ENCODE measurements at places on chromosomes 5 and 9.

DNA sequence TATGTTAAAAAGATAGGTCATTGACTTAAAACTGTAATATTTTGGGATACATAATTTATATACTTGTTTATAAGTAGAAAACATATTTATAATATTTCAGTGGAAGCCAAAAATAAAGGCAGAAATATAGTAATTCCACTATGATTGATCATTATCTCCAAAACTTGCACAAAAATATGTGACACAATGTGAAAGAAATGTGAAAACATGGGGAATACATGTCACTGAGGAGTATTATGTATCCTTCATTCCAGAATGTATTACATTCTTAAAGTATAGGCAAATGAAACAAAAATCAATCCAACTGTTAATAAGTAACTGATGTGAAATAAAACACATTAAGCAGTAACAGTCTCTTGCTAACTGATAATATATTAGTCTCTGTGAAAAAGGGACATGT is 236.7 kb downstream of the CDH18 start:
- DNase-seq = peak; percentile 10

DNA sequence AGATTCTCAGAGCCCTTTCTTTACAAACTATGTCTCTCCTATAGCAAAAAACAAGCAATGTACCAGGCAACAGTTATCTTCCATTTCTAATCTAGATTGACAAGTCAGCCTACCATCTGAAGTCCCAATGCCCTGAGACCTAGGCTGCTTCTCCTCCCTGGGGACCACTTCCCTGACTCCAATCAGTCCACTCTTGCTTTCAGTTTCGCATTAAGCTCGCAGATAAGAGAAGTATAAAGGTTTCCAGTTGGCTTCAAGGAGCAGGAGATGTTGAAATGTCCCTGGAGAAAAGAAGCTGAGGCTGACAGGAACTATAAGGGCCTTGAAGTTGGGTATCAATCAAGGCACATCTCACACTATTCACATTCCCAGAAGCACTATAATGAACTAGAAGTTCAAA is 32.3 kb downstream of the ERP44 start:
- DNase-seq = peak; percentile 27

DNA sequence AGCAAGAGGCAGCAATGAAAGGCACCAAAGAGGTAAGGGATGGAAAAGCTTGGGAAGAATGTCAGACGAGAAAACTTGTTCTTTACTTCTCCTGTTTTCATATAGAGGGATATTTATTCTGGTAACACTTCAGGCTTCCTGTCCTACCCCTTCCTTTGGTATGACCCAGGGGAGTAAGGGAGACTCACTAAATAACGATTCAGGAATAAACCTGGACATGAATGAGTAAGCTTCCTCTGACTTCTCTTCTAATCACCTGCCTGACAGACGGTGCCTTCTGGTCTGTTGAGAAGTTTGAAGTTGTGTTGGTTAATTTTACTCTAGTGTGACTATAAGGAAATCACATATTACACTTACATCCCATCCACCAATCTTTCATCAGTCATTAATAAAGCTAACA is 461.2 kb downstream of the CDH12 start:
- no peak for DNase-seq

DNA sequence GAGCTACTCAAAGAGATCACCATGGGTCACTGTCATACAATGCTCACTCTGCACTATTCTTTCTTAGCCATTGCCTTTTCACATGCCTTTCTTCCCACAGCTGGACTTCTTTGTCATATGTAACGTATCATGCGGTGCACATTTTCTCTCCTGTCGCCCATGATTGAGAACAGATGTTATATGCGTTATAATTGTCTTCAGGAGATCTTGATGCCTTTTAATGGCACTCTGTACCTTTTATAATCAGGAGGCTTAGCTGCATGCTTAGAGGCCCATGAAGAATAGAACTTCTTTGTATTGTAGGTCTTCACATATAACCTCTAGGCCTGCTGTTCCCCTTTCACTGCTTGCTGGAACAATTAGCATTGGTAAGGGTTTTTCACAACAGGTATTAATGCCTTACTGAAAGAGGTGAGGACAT is 436.1 kb downstream of the CDH10 start:
- DNase-seq = no peak

DNA sequence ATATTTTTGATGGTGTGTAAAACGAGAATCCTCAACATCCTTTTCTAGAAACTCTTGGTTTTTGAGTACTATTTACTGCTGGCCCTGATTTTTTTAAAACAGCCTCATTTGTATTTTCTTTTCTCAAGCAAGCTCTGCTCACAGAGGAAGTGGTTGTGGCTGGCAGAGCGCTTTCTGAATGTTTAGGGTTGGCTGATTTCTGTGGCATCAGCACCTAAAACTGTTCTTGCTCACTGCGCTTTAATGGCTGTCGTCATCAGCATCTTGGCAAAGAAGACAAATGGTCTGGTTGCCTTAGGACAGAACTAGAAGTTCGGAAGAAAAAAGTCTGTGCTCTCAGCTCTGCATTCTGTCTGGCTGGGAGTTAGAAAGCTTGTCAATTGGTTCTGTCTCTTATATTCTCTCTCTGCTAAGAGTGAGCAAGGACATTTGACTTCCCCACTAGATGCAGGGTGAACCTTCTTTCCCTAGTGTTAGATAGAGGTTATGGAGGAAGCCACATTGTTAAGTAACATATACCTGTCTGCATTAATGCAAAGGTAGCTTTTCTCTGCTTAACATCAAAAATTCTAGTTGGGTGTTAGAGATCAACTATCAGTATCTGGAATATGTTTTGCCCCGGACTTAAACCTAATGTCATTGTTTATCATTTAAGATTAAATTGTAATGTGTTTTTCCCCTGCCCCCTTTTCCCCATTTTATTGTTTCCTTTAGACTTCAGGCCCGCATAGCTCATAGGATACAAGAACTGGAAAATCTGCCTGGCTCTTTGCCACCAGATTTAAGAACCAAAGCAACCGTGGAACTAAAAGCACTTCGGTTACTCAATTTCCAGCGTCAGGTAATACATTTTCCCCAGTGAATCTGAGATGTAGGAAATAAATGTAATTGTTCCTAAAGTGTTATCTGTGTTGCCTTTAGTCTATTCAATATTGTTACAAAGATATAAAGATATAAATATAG is 39.0 kb downstream of the SMARCA2 start:
- DNase-seq = no peak

GRCh38 chr9:107273634-107274033 is 9.4 kb upstream of the RAD23B start:
- DNase-seq = no peak

DNA sequence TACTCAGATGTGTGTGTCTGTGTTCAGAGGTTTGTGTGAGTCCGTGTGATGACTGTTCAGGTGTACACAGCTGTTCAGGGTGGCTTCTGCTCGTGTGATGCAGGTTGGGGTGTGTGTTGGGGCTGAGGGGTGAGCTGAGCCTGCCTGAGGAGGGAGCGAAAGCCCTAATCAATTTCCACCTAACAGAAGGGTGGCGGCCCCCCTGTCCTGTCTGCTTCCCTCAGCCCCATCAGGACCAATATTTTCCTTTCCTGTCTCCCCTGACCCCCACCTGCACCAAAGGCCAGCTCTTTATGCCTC is 30.2 kb downstream of the LHX2 start:
- no peak for DNase-seq

GRCh38 chr5:137660349-137660817 is 75.5 kb downstream of the KLHL3 start:
- peak; percentile 84 for DNase-seq

DNA sequence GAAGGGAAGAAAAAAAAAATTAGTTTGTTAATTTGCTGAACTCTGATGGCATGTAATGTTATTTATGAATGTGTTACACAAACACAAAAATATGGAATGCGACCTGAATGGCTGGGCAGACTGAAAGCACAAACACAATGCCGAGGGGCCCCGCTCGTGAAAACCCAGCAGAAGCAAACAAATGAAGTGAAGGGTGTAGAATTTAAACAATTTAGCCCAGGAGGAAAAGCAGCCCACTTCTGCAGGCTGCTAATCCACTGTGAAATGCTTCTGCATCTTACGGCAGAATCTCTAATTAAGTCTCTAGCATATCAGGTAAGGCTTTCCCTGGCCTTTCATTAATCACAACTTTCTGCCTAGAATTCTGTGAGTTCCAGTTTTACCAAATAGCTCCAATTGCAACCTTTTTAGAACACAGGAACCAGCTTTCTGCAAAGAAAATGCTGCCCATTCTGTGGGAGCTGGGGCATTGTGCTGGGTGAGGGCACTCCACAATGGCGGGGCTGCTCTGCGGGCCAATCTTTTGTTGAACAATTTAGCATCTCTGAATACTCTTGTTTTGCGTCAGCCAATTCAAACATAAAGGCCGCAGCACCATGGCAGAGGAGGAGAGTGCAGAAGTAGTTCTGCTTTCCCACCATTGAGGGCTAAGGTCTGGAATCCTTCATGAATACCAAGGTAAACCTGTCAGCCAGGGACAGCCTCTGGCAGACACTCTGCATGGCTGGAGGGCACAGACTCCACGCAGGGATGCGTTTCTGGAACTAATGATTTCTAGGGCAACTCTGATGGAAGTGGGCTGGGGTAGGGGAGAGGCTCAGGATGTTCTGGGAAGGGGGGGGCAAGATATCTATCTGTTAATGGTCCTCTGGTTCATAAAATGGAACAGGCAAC is 66.4 kb downstream of the PTCH1 start:
- DNase-seq = no peak

GRCh38 chr5:126527158-126527557 is 67.9 kb downstream of the ALDH7A1 start:
- no peak for DNase-seq

DNA sequence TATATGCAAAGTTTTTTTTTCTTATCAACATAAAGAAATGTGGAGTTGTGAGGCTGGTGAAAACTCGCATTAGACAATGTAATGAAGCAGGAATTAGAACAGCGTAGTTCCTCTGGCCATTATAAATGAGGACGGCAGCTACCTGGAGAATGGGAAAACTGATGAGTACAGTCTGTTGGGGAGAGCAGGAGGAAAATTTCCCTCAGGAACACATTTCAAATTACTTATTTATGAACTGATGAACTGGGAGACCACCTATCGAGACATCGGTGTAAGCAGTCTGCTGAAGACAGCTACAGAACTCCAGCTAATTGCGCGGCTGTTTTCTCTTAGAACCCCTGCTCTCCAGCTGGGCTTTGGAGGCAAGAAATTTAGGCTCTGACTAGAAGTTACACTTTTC is 343.9 kb upstream of the CLINT1 start:
- DNase-seq = no peak

DNA sequence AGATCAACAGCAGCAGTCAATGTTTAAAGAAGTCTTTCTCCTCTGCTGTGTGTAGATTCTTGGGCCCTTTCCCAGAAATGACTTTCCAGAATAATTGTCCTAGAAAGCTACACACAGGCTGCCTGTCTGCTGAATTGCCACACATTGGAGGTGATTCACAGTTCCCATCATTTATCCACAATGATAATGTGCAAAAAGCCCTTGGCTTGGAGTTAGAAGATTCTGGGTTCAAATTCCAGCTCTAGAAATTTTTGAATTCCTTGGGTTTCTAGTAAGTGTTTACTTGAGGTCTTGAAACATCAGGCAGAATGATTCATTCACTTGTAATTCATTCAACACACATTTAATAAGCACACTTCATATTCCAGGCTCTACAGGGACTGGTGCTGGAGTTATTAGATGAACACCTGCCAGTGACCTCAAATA is 28.6 kb upstream of the EPB41L4B start:
- DNase-seq = peak; percentile 89

DNA sequence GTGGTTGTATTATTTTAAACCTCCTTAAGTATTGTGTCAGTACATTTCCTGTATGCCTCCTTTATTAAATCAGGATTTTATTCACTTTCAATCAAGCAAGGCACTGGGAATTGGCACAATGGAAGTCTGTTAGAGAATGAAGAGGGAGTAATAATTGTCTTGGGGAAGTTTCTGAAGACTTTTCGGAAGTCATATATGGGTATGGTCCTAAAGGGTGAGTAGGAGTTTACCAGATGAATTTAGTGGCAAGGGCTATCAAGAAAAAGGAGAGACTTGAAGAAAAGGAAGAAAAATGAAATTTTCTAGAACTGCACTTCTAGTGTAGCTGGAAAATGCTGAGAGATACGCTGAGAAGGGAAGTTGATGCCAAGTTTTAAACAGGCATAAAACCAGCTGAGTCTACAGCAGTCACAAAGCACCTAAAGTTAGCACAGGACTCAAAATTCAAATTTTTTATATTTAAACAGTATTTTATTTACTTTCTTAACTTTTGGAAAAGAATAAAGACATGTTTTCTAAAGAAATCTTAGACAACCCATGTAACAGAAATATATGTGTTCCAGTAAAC is 184.9 kb downstream of the SMC2 start:
- peak; percentile 13 for DNase-seq

GRCh38 chr5:158820891-158821290 is 278.8 kb downstream of the EBF1 start:
- DNase-seq = no peak

DNA sequence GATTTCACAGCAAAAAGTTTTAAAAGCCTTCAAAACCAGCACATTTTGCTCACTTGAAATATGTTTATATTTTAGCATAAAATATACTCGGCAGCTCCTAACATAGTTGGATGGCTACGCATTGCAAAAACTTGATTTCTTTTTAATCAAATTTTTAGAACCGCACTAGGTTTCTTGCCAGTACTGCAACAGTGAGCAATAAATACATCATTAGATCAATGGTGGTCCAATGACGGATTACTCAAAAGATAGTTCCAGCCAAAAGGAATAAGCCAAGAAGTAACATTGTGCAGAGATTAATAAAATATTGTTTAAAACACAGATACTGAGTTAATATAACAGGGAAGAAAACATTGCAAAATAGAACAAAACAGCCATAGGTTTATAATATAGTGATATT is 5.5 kb downstream of the MARCHF3 start:
- no peak for DNase-seq

DNA sequence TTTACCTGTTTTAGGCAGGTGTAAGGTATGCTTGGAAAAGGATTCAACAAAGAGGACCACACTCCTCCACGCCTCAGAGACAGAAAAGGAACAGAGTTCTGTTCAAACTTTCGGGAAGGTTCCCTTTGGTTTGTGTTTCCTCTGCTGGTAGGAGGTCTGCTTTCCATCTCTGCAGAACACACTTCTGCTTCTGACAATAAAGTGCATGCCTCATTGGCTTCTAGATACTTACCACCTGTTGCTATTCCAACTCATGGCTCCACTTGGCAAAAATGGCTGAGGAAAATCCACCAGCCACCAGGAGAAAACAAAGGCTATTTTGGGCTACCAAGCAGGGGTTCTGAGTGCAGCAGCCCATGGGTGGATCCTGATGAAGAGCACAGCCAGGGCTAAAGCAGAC is 112.7 kb downstream of the NRG2 start:
- DNase-seq = no peak

DNA sequence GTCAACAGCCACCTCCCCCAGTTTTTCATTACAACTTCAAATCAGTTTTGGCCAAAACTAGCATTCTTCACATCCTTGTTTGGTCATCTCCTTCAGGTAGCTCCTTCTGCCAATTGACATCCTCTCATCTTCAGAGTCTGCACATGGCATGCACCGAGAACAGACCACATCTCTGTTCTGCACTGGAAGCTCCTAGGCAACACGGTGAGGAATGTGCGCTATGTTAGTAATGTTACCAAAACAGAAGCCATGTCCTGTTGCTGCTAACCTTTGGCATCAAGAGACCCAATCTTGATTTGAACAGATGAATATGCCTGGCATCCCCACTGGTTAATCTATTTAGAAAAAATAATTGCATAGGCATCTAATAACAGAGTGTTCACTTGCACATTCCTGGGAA is 5.1 kb upstream of the HK3 start:
- no peak for DNase-seq

- no peak for DNase-seq
These were observed 13.7 kb upstream of the FAM120AOS start for GRCh38 chr9:93467062-93467416.

GRCh38 chr5:57635146-57635777 is 152.7 kb upstream of the ACTBL2 start:
- no peak for DNase-seq

GRCh38 chr9:35114840-35115628 is 628 bp downstream of the ATOSB start:
- DNase-seq = peak; percentile 71
